ENCODE measurements at places on chromosomes 7 and 10.

DNA sequence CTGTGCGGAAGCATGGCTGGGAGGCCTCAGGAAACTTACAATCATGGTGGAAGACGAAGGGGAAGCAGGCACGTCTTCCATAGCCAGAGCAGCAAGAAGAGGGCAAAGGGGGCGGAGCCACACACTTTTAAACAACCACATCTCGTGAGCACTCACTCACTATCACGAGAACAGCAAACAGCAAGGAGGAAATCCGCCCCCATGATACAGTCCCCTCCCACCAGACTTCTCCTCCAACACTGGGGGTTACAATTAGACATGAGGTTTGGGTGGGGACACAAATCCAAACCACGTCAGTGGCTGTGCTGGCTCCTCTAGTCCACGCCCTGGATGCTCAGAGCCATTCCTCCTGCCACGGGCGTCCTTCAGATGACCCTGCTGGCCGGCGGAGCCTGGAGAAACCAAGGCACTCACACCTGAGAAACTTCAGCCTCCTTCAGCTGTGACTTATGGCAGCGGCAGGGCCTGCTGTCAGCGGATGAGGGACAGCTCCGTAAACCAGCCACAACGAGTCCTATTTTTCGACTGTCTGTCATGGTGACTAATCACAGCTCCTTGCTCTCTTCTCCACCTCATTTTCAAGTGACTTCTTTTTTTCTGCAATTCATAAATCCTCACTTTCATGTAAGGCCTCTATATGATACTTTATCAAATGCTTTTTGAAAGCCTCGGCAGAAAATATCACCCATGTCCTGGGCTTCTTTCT, 167.9 kb upstream of the PFKP start:
- DNase-seq: no peak

DNA sequence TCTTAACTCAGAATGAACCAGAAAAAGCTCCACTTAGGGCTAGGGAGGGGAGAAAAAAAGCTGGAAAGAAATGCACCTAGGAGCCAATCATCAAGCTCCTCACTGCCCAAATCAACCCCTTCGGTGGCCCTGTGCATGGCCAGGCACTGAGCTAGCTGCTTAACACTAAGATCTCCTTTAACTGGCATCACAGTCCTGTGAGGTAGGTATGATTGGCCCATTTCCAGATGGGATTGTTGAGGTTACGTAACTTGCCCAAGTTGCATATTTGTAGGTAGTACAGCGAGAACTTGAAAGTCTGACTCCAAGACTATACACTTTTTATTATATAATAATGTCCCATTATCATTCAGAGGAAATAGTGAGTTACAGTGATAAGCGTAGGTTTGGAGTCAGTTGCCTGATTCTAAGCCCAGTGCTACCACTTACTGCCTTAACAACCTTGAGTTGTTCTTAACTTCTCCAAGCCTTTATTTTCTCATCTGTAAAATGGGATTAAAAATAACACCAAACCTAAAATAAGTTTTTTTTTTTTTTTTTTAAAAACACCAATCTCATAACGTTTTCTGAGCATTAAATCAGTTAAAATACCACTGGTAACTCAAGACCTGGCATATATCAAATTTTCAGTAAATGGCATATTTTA, 37.2 kb upstream of the ACSL5 start:
- no peak for DNase-seq

- DNase-seq: no peak
Observed at GRCh38 chr7:55245271-55245723, 119.8 kb upstream of the LANCL2 start.

- no peak for DNase-seq
Observed at GRCh38 chr10:93938140-93938539, 44.4 kb downstream of the SLC35G1 start.

DNA sequence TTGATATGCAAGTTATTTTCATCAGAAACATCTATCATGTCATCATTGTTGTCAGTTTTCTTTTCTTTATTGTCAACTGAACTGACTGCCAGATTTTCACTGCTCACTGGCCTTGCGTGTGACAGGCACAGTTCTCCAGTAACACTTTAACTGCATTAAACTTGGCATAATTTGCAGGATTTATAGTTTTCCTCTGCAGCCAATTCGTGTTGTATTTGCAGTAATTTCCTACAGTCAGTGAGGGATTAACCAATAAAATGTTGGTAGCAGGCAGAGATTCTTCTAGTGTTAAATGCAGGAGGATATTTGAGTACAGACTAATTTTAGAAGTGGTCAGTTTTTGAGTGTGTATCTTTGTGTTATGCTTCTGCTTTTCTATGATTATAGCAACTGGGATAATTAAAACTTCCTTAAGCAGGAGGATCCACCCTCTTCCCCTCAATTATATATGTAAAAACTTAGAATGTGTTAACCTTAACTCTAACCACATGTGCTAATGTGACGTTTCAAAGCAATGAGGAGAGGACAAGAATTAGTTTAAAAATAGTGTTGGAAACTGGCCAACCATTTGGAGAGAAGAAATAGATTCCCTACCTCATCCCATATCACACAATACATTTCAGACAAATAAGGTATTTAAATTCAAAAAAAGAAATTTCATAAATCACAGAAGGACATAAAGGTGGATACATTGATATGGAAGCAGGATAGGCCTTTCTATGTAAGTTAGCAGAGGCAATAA, 365.5 kb upstream of the BMPER start:
- DNase-seq: no peak

DNA sequence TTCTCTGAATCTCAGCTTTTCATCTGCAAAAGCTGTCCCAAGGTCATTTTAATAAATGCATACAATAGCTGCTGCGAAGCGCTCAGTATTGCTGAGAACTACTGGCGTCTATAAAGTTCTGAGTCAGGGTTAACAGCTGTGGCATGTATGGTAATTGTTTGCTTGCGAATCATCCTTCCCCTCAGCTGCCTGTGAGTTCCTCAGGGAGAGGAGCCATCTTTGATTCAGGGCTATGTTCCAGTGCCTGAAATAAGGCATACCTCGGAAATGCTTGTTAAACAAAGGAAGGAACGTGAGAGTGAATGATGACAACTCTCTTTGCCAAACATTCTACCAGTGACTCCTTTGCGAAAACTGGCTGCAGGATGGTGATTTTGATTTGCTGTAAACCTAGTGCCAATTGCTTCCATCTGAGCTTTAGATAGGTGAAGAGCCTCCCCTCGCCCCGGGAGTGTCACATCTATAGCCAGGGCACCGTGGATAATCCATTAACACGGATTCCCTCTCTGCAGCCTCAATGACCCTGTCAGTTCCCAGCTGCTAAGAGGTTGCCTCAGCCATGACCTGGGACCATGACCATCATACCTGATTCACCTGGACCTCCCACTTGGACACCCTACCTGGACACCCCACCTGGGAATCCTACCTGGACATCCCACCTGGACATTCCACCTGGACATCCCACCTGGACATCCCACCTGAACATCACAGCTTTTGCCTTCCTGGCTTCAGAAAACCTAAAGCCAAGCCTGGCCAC, 39.6 kb downstream of the GPRIN2 start:
- no peak for DNase-seq

Data from lower leg skin (tissue), 4 donors.